ENCODE measurements at places on chromosomes 7 and 10. TPM values are rescaled to one million over a fixed set of nuclear protein-coding genes. Genes with fewer than 3 reads are reported as not detected.

The POLR2J2 gene
- 7.7 TPM for total RNA-seq

The FEZF1 gene
- total RNA-seq = not detected

The FAM237B gene
- not detected for total RNA-seq

The PPP1R17 gene
- not detected for total RNA-seq

The IFIT1B gene
- not detected for total RNA-seq

The OR6V1 gene
- total RNA-seq = not detected

The CFAP43 gene
- total RNA-seq = not detected
